Globus pallidus (tissue), 1 donor: ENCODE measurements at places on chromosomes 1 and 21.
A peak's percentile ranks its signal among the peaks of the same experiment; 100 is the strongest.

DNA sequence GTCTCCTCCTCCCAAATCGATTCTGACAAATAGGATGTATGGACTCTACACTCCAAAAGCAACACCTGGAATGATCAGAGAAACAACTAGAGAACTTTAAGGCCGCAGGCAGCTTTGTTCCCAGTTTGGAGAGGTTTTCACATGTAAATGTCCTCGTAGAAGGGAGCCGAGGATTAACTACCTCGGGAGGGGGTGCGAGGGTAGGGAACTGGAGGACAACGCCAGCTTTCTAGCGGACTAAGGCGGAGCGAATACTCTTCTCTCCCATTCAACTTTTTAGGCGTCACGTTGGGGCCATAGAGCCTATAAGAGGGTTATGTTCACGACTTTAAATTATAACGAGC is 1.2 kb downstream of the SCAF4 start:
- DNase-seq, result peak; percentile 23

- no peak for DNase-seq
These were observed 554.1 kb upstream of the OLFM3 start for GRCh38 chr1:102550729-102551384.

DNA sequence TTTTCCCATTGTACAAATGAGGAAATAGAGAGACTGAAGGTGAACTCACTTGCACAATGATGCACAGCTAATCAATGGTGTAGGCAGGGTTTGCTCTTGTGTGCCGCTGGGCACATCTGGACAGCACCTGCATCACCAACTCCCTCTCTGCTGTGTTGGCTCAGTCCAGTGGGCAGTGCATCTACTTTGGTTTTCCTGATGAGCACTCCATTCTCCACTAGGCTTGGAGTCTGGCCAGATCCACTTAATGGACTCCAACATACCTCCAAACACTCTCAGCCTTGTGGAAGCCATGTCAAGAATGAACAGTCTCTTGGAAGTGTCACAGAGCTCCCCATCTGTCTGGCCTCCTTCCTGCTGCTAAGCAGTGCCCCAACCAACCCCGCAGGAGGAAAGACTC is 152.2 kb downstream of the HIVEP3 start:
- no peak for DNase-seq

GRCh38 chr1:83998205-83998497 is 781 bp downstream of the TTLL7 start:
- DNase-seq, result no peak

DNA sequence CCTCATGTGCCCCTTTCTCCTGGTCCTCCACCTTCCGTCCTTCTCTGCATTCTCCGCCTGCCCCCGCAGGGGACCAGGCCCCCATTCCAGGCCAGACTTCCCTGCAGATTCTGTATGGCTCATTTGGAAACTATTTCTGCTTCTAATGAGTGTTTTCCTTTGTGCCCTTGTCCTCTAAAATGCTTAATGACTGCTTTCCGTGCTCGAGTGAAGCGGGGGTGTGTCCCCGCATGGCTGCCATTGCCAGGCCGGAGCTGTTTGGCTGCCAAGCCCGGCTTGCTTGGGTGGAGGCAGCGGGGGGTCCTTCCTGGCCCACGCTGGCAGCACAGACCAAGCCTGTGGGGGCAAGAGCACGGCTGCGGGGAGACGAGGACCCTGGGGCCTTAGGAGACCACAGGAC is 299.3 kb upstream of the VAMP3 start:
- no peak for DNase-seq

- no peak for DNase-seq
These were observed 65.7 kb downstream of the PLA2G4A start for GRCh38 chr1:186894415-186894814.

GRCh38 chr1:39360731-39361130 is 130.7 kb upstream of the BMP8A start:
- no peak for DNase-seq

DNA sequence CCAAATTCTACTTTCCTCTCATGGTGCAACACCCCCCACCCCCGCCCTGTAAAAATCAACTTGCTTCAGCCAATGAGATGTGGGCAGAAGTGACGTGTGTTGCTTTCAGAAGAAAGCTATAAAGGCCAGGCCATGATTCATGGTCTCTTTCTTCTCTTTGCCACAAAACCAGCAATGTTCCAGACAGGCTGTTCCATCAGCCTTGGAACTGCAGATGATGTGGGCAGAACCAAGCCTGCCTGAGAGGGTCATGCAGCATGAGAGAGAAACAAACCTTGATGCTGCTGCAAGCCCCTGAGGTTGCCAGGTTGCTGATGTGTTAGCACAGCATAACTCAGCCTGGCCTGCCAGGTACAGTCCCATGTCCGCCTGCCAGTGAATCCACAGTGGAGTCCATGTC is 41.8 kb downstream of the MIS18A start:
- DNase-seq, result no peak

- DNase-seq, result no peak
These were observed 1.8 kb downstream of the LRRC3 start for GRCh38 chr21:44456915-44457736.

DNA sequence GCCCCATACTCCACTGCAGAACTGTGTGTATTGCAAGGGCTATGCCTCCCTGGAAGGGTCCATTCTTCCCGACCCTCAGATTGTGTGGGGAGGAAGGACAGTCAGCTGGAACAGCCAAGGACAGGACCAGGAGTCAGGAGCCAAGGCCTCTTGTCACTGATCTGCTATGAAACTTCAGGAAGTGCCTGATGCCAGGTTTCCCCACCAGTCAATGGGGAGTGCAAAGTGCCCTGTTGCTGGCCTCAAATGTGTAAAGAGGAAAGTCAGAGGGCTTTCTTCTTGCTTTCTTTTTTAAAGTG is 168.8 kb downstream of the GRIK3 start:
- DNase-seq, result no peak

DNA sequence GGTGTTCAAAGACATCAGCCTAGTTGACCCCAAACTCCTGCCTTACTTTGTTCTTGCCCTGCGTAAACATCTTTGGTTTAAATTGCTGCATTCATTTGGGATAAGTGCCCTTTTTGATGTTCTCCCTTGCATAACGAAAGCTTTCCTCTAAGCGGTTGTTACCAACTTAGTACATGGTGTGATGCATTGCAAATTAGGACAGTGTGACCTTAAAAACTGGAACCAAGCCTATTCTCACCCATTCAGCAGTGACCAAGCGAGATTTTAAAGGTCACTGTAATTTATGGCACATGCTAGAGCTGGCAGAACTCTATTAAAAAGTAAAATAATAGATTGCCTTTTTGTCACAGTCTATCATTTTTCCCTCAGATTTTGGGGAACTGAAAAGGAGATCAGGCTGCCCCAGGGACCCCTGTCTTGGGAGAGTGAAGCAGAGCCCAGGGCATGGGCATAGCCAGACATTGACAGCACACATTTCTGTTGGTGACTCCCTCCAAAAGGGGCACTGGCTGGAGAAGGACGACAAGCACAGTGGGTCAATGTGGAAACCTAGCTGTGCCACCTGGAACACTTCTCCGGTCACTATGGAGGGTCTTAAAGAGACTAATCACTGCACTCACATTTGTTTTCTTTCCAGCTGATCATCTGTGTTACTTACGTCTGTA is 63.9 kb downstream of the KCNK1 start:
- no peak for DNase-seq

DNA sequence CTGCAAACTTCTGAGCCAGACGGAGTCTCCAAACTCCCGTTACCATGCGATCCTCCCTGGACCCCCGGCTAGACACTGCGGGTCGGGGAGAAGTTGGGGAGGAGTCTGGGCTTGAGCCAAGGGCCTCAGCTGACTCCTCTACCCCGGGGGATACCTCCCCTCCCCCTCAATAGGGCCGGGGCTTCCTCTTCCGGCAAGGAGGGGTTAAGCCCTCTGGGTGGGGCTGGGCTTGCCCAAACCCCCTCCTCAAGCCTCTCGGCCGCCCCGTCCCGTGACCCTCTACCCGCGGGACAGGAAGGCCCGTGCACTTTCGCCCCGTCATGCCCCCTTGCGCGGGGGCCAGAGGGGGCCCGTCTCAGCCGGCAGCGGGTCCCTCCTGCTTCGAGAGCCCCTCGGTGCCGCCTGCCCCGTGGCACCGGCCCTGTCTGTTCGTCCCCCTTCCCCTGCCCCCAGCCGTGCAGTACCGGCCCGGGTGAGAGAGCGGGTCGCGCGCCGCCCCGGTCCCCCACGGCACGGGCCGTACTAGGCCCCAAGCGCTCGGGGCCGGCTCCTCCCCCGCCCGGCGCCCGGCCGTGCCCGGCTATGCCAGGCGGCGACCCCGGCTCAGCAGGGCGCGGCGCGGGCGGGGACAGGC is 652 bp downstream of the ARL8A start:
- DNase-seq, result no peak

DNA sequence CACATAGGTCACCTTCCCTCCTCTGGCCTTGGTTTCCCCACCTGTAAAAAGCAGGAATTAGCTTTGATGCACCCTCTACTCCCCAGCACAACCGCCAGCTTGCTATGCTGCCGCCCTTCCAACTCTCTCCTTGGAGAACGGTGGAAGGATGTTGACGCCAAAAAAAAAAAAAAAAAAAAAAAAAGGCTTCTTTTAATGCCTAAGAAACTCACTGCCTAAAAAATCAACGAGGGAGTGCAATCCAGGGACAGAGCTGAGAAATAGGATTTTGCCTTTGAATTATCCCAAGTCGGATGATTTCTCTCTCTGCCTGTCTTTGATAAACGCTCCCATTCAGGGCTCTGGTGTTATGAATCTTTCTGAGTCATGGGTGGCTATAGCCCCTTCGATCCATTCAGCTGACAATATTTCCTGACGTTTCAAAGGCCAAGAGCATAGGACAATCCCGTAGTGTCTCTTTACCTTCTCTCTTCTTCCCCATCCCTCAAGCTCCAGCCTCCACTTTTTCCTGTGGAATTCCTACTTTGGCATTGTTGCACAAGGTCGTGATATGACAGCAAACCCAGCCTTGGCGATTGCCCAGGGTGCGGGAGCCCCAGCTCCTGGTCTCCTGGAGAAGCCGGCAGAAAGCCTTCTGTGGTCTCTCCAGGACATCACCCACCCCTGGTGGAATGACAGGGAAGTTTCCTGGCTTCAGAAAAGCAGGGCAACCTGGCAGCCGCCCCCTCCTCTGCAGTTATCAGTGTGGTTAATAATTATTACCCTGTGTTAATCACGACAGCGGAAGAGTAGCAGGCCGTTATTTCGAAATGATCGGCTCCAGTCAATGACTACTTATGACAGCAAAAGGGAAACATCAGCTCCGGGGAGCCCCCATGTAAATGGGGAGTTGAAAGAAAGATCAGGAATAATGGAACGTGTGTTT is 8.0 kb upstream of the PLXNA2 start:
- DNase-seq, result no peak

DNA sequence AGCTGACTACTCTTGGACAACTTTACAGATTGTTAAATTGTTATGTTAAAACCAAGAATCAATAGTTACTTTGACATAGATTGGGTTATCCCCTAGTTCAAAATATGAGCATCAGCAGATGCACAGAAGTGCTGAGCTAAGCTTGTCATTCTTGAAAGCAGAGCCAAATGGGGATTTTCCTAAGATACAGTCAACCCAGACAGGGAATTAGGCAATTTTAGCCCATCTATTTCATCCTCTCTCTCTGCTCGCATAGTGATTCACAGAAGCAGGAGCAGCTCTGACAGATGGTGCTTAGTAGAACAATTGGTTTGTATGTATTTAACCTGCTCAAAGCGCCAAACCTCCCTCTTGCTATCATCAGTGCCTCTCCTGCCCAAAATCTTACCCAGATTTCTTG is 27.9 kb upstream of the PRRC2C start:
- no peak for DNase-seq

DNA sequence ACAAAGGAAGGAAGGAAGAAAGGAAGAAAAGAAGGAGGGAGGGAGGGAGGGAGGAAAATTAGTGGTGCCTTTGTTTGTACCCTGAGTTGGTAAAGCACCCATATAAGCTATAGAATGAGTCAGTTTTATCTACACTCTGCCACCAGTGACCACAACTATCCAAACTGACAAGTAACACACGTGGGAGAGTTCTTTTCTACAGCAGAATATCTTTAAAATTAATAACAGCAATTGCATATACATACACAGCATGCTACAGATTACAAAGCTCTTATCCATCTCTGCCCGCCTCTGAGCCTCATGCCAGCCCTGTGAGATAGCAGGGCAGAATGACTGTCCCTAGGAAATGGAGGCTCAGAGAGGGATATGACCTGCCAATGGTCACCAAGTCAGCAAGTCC is 20.3 kb downstream of the CDCP2 start:
- DNase-seq, result no peak

DNA sequence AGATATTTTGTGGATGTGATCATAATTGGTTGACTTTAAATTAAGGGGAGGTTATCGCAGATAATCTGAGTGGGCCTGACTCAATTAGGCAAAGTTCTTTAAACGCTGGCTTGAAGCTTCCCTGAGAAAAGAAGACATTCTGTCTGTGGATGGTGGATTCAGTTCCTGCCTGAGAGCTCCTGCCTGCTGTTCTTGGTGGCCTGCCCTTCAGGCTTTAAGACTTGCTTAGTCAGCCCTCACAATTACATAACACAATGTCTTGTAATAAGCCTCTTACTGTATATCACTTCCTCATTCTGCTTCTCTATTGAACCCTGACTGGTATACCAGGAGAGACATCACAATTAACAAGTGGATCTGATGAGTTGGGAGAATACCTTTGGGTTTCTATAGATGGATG is 50.2 kb downstream of the KCNJ6 start:
- DNase-seq, result peak; percentile 55

GRCh38 chr1:94746635-94747525 is 73.3 kb upstream of the SLC44A3 start:
- no peak for DNase-seq

DNA sequence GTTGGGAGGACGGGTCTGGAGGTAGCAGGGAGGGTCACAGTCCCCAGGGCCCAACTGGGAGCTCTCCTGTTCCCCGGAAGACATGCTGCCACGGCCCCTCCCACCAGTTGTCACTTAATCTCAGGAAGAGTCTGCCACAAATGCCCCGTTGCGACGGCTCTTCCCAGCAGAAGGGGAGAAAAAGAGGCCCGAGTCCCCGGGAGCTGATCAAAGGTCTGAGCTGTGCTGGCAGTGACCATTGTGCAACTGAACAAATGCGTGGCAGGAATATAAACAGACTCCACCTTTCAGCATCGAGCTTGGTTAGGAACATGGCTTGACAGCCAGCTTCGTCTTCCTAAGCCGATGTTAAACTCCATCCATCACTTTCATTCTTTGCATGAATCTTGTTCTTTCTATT is 27.8 kb upstream of the ZBTB21 start:
- DNase-seq, result no peak

DNA sequence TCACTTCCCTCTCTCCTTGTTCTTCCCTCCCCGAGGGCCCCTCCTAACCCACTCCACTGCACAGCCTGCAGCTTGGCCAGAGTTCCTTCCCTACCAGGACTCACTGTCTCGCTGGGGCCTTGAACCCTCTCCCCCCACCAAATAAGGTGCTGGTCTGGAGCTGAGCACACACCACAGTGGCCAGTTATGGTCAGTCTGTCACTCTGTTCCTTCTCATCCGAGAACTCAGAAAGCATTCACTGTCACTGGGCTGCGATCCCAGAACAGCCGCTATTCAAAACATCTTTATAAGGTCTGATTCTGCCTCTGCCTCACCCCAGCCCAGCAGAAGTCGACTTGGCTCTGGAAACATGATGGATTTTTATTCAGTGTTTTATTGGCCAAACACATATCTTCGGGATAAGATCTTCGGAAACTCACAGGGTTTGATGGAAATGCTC is 19.8 kb upstream of the LBR start:
- DNase-seq, result peak; percentile 84

GRCh38 chr1:25806418-25806817 is 6.4 kb downstream of the SELENON start:
- DNase-seq, result no peak

- no peak for DNase-seq
These were observed 16.4 kb downstream of the CADM3 start for GRCh38 chr1:159187647-159188374.

- DNase-seq, result no peak
These were observed 5.5 kb downstream of the LRRC42 start for GRCh38 chr1:53951697-53952096.

GRCh38 chr1:28297826-28298225 is 31.0 kb upstream of the MED18 start:
- DNase-seq, result no peak
